ENCODE measurements at places on chromosomes 2 and 18. TPM values are rescaled to one million over a fixed set of nuclear protein-coding genes. Genes with fewer than 3 reads are reported as not detected.

Gene TSGA10
- total RNA-seq: 3.8 TPM

Gene TXNDC2
- 0.16 TPM for total RNA-seq

Gene MDH1
- 129 TPM for total RNA-seq

Gene KCNK3
- not detected for total RNA-seq

Gene DNAH6
- 0.49 TPM for total RNA-seq

Gene HMSD
- 0.09 TPM for total RNA-seq

Gene CYP1B1
- total RNA-seq: 146 TPM

Gene TMEM247
- not detected for total RNA-seq

Gene STAT4
- 0.54 TPM for total RNA-seq

Gene RESP18
- total RNA-seq: not detected

Gene NEURL3
- not detected for total RNA-seq

Gene UGT1A9
- not detected for total RNA-seq

Gene CRACDL
- not detected for total RNA-seq

Gene BBS5
- total RNA-seq: 7.3 TPM

Gene ELOA2
- total RNA-seq: not detected

Gene APCDD1
- 0.09 TPM for total RNA-seq

Gene REG3A
- not detected for total RNA-seq

Gene ALKAL2
- 1.3 TPM for total RNA-seq

Gene C2orf66
- not detected for total RNA-seq

Gene ST6GAL2
- 0.09 TPM for total RNA-seq

Gene TNS1
- total RNA-seq: 54.5 TPM

Gene PLCL1
- total RNA-seq: 12.4 TPM

Gene IL37
- total RNA-seq: not detected

Gene PRSS56
- not detected for total RNA-seq

Gene KCTD18
- total RNA-seq: 26.4 TPM

Gene MC5R
- not detected for total RNA-seq

Gene INHA
- total RNA-seq: 0.18 TPM

Gene SAG
- total RNA-seq: not detected

Gene SERPINB10
- not detected for total RNA-seq

Gene OR6B2
- not detected for total RNA-seq

All from fibroblast of the aortic adventitia (primary cell).